H9 (cell line): ENCODE measurements at places on chromosomes 1 and 21. TPM values are rescaled to one million over a fixed set of nuclear protein-coding genes. Genes with fewer than 3 reads are reported as not detected.
A peak's percentile ranks its signal among the peaks of the same experiment; 100 is the strongest.

GRCh38 chr1:93140106-93140505 is 40.1 kb downstream of the TMED5 start:
- no peak overlapping the region for H3K4me3 ChIP-seq
- no peak for DNase-seq
- H3K36me3 ChIP-seq, result peaks cover 62% of the 10 kb centered on the region
- H3K4me1 ChIP-seq, result no peaks in the 10 kb centered on the region

GRCh38 chr1:239126884-239127283 is 259.5 kb upstream of the CHRM3 start:
- H3K4me3 ChIP-seq, result no peak overlapping the region
- no peak for DNase-seq
- H3K4me1 ChIP-seq, result peaks cover 18% of the 10 kb centered on the region
- H3K36me3 ChIP-seq, result no peaks in the 10 kb centered on the region
- H3K27ac ChIP-seq, result no peak overlapping the region

DNA sequence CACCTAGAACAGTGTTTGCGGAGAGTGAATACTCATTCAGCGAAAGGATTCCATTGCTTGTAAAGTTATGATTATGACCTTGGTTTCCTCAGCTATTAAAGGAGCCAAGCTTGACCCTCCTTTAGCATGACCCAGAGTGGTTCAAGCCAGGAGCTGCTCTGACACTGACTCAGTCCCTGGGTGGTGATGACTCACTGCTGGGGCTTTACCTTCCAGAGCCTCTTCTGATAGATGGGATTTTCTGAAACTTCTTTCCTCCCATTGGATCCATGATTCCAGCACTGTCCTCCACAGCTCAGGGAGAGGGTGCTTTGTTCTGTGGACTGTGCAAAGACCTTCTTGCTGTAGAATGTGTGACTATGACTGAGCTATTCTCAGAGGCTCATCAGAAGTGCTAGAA is 77.4 kb downstream of the S1PR1 start:
- no peaks in the 10 kb centered on the region for H3K36me3 ChIP-seq
- H3K4me3 ChIP-seq, result no peak overlapping the region
- H3K4me1 ChIP-seq, result peaks cover 3% of the 10 kb centered on the region; the same call in 1 of the 2 replicates
- no peaks in the 10 kb centered on the region for H3K27me3 ChIP-seq

GRCh38 chr21:43352568-43353281 is 74.2 kb downstream of the SIK1 start:
- no peaks in the 10 kb centered on the region for H3K36me3 ChIP-seq
- no peak overlapping the region for H3K27ac ChIP-seq
- no peaks in the 10 kb centered on the region for H3K4me1 ChIP-seq
- DNase-seq, result no peak
- H3K27me3 ChIP-seq, result no peaks in the 10 kb centered on the region

DNA sequence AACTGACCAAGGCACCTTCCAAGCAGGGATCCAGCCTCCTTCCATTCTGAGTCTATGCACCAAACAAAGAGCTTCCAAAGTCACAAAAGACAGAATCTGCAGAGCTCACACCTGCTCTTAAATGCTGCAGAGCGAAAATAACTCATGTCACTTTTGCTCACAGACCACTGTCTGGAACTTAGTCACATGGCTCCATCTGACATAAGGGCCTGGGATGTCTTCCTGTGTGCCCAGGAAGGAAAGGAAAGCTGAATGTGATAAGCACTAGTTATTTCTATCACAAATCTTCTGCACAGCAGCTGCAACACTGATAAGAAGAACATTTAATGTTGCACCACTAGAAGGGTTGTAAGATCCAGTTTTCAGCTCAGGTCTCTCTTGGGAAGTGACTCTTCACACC is 39.5 kb upstream of the SGIP1 start:
- H3K27ac ChIP-seq, result no peak overlapping the region
- no peaks in the 10 kb centered on the region for H3K36me3 ChIP-seq
- H3K27me3 ChIP-seq, result no peaks in the 10 kb centered on the region
- H3K4me1 ChIP-seq, result no peaks in the 10 kb centered on the region
- H3K4me3 ChIP-seq, result no peak overlapping the region

- no peak for DNase-seq
- no peaks in the 10 kb centered on the region for H3K27me3 ChIP-seq
- H3K4me1 ChIP-seq, result peaks cover 7% of the 10 kb centered on the region
- H3K4me3 ChIP-seq, result no peak overlapping the region
- no peak overlapping the region for H3K27ac ChIP-seq
These were observed 20.9 kb downstream of the SLC9A1 start for GRCh38 chr1:27133991-27134390.

DNA sequence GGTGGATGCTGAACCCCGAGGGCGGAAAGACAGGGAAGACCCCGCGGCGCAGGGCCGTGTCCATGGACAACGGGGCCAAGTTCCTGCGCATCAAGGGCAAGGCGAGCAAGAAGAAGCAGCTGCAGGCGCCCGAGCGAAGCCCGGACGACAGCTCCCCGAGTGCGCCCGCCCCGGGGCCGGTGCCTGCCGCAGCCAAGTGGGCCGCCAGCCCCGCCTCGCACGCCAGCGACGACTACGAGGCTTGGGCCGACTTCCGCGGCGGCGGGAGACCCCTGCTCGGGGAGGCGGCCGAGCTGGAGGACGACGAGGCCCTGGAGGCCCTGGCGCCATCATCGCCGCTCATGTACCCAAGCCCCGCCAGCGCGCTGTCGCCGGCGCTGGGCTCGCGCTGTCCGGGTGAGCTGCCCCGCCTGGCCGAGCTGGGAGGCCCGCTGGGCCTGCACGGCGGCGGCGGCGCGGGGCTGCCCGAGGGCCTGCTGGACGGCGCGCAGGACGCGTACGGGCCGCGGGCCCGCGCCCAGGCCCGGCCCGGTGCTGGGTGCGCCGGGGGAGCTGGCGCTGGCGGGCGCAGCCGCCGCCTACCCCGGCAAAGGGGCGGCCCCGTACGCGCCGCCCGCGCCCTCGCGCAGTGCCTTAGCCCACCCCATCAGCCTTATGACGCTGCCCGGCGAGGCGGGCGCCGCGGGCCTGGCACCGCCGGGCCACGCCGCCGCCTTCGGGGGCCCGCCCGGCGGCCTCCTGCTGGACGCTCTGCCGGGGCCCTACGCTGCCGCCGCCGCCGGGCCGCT is 20.7 kb downstream of the FOXO6 start:
- H3K4me1 ChIP-seq, result peaks cover 9% of the 10 kb centered on the region; the same call in 1 of the 2 replicates
- peak overlapping the region; percentile 86 for H3K4me3 ChIP-seq
- H3K36me3 ChIP-seq, result no peaks in the 10 kb centered on the region
- H3K27ac ChIP-seq, result no peak overlapping the region

GRCh38 chr1:91693557-91693956 is 192.4 kb downstream of the TGFBR3 start:
- H3K27me3 ChIP-seq, result no peaks in the 10 kb centered on the region
- no peak overlapping the region for H3K4me3 ChIP-seq
- H3K4me1 ChIP-seq, result no peaks in the 10 kb centered on the region

GRCh38 chr1:231866392-231867331 is 240.1 kb downstream of the DISC1 start:
- DNase-seq, result peak; percentile 50
- H3K36me3 ChIP-seq, result no peaks in the 10 kb centered on the region
- H3K4me1 ChIP-seq, result peaks cover 4% of the 10 kb centered on the region
- no peak overlapping the region for H3K4me3 ChIP-seq
- no peak overlapping the region for H3K27ac ChIP-seq

- H3K27ac ChIP-seq, result no peak overlapping the region
- no peaks in the 10 kb centered on the region; the same call in 1 of the 2 replicates for H3K4me1 ChIP-seq
- peaks cover 4% of the 10 kb centered on the region; the same call in 1 of the 2 replicates for H3K36me3 ChIP-seq
- H3K4me3 ChIP-seq, result no peak overlapping the region
- no peaks in the 10 kb centered on the region for H3K27me3 ChIP-seq
These were observed 53.9 kb upstream of the FBXO28 start for GRCh38 chr1:224059897-224060427.

DNA sequence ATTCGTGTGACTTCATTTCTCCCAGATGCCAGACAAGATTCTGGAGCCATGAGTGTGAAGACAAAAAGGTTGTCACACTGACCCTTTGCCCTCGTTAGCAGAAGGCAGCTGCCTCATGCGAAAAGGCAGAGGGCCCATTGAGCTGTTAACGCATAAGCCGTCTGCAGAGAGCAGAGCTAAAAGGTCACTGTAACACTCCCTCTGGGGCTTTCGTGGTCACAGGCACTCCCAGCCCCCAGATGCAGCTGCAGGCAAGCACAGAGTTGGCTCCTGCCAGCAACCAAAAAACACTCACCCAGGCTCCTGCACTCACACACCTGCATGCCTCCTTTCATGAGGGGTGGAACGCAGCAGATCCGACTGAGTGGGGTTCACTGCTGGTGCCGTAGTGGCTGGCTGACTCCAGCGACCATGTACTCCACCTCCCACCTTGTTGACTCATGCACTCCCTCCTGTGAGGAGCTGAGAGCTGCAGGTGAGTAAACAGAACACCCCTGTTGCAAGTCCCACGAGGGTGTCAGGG is 287.5 kb downstream of the SMYD3 start:
- no peaks in the 10 kb centered on the region; the same call in none of the 2 replicates for H3K4me1 ChIP-seq
- H3K27ac ChIP-seq, result no peak overlapping the region
- H3K27me3 ChIP-seq, result no peaks in the 10 kb centered on the region
- peak; percentile 57 for DNase-seq

- H3K27ac ChIP-seq, result no peak overlapping the region
- H3K36me3 ChIP-seq, result peaks cover 4% of the 10 kb centered on the region; the same call in 2 of the 3 replicates
- H3K4me1 ChIP-seq, result no peaks in the 10 kb centered on the region
These were observed 32.9 kb upstream of the AGPAT3 start for GRCh38 chr21:43832158-43832550.

DNA sequence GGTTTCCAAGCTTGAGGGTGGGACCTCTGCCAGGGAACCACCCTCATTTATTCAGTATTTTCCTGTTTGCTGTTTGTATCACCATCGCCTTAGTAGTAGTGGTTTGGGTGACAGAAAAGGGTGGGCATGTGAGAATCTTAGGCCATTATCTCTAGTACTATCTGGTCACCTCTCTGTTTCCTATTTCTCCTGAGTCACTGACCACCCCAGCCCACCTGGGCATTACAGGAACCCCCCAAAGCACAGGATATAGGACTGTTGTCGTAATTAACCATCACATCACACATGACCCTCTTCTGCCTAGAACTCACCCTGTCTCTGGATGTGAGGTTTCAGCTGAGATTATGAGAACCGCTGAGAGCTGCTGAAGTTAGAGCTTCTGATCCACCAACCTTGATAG is 60.4 kb downstream of the IL23R start:
- H3K36me3 ChIP-seq, result peaks cover 3% of the 10 kb centered on the region; the same call in 1 of the 3 replicates
- DNase-seq, result no peak
- H3K27ac ChIP-seq, result no peak overlapping the region
- H3K4me1 ChIP-seq, result no peaks in the 10 kb centered on the region; the same call in 1 of the 2 replicates
- H3K27me3 ChIP-seq, result no peaks in the 10 kb centered on the region
- H3K4me3 ChIP-seq, result no peak overlapping the region

DNA sequence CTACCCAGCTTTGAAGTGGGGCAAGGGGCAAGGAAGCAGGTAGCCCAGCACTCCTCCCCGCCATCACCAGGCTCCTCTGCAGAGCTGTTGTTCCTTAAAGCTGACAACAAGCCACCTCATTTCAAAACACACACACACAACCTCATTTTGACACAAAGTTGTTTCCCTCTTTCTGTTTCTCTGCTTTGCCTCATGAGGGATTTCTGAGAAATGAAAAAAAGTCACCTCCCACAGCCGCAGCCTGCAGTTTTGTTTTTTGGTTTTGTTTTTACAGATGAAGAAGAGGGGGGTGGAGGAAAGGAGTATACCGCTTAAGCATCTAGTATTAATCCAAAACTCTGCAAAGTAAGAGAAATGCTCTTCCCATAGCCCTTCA is 12.1 kb downstream of the MCL1 start:
- peaks cover 13% of the 10 kb centered on the region for H3K36me3 ChIP-seq
- H3K4me3 ChIP-seq, result peak overlapping the region; percentile 54
- peak; percentile 31 for DNase-seq
- no peaks in the 10 kb centered on the region for H3K27me3 ChIP-seq
- peaks cover 14% of the 10 kb centered on the region for H3K4me1 ChIP-seq

GRCh38 chr1:236150311-236150955 is 8.1 kb downstream of the GPR137B start:
- no peak for DNase-seq
- no peak overlapping the region for H3K27ac ChIP-seq
- H3K27me3 ChIP-seq, result no peaks in the 10 kb centered on the region
- no peak overlapping the region for H3K4me3 ChIP-seq

GRCh38 chr1:114610546-114611245 is 29.3 kb upstream of the BCAS2 start:
- no peaks in the 10 kb centered on the region for H3K36me3 ChIP-seq
- no peak overlapping the region for H3K4me3 ChIP-seq
- no peak for DNase-seq
- H3K4me1 ChIP-seq, result no peaks in the 10 kb centered on the region
- no peak overlapping the region for H3K27ac ChIP-seq
- no peaks in the 10 kb centered on the region for H3K27me3 ChIP-seq

- peaks cover 6% of the 10 kb centered on the region; the same call in 1 of the 2 replicates for H3K4me1 ChIP-seq
- no peak overlapping the region for H3K27ac ChIP-seq
- H3K36me3 ChIP-seq, result no peaks in the 10 kb centered on the region
These were observed 1019.2 kb downstream of the TTLL7 start for GRCh38 chr1:82979593-82980236.

- no peak for DNase-seq
- peaks cover 14% of the 10 kb centered on the region for H3K36me3 ChIP-seq
- H3K27me3 ChIP-seq, result no peaks in the 10 kb centered on the region
- peak overlapping the region; percentile 90 for H3K27ac ChIP-seq
- no peak overlapping the region for H3K4me3 ChIP-seq
- no peaks in the 10 kb centered on the region for H3K4me1 ChIP-seq
These were observed 951 bp downstream of the GGPS1 start for GRCh38 chr1:235329139-235329902.

GRCh38 chr1:89870998-89871397 is 50.2 kb downstream of the LRRC8D start:
- no peak overlapping the region for H3K4me3 ChIP-seq
- H3K36me3 ChIP-seq, result peaks cover 20% of the 10 kb centered on the region
- H3K4me1 ChIP-seq, result 0 out of 2 replicates have a peak, but pooled peaks cover 2% of the 10 kb centered on the region
- no peak overlapping the region for H3K27ac ChIP-seq

DNA sequence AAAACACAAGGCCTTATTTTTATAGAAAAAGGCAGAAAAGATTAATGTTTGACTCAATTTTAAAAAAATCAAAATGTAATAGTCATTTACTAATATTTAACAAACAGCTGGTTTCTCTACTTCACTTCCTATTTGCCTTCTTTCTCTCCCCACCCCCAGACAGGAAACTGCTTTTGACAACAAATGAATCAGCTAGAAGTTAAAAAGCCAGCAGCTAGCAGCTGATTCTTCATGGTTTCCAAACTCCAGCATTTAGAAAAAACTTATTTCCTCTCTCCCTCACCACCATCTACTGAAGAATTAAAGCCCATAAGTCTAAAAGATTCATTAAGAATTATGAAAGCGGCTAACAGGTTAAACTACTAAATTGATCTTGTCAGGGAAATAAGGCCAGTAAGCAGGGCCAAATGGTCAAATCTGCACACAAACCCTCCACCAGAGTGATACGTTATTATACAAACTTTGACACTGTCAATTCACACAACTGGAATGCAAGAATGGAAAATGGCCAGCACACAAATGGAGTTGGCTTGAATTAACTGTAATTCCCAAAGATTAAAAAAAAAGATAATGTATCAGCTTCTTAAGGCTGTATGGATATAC is 4.0 kb downstream of the WDR26 start:
- no peak overlapping the region for H3K27ac ChIP-seq
- H3K4me3 ChIP-seq, result no peak overlapping the region
- no peak for DNase-seq
- no peaks in the 10 kb centered on the region for H3K27me3 ChIP-seq

The PLA2G2C gene
- total RNA-seq, result not detected in 2 replicates

The MXRA8 gene
- total RNA-seq, result 8.1 and 9.6 TPM in 2 replicates

The BEND5 gene
- 4.8 and 5.6 TPM in 2 replicates for total RNA-seq

The PRR9 gene
- total RNA-seq, result not detected in 2 replicates

The LCA5L gene
- 0.46 and 0.50 TPM in 2 replicates for total RNA-seq

The PCP4 gene
- total RNA-seq, result 0.59 and 0.77 TPM in 2 replicates
